ENCODE measurements at places on chromosomes 11 and 22.

- no peak for DNase-seq
These were observed 25.1 kb downstream of the OPCML start for GRCh38 chr11:133507185-133507584.

DNA sequence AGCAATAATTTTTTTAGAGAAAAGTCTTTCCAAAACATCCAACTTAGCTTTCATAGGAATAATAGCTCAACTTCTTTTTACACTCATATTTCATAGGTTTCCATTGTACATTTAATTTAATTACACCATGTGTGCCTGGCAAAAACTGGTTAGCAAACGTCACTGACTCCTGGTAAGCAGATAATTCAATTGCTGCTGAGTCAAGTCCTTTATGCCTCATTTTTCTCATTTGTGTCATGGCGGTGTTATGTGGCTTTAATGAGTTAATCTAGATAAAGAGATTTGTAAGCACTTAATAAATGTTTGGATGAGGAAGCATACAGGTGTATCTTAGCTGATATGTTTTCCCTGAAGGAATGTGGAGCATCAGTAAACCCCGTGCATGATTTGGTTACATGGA, 41.2 kb upstream of the PAK1 start:
- DNase-seq, result no peak

DNA sequence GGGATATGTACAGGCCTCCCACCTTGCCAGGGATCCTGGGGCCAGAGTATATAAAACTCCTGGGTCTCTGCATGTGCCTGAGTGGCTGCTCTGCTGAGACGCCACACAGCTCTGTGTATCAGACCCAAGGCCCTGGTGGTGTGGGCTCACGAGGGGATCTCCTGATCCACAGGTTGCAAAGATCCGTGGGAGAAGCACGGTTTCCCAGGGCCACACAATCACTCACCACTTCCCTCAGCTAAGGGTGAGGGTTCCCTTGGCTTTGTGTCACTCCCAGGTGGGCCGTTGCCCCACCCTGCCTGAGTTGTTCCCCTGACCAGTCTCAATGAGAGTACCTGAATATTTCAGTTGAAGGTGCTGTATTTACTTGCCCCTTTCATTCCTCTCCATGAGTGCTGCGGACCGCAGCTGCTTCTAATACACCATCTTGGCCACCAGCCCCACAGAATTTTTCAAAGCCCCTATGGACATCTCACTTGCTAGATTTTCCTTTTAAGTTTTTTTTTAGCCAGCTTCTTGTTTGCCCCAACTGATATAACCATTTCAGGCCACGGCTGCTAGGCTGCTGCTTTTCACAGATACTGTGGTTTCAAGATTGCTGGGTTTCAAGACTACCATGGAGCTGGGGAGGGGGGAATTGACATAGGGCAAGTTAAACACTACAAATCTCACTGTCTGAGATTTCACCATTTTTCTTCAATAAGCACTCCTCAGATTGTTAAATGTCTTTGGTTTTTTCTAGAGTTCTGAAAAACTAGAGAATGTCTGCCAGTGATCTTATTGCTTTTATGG, 13.7 kb upstream of the DEPDC7 start:
- no peak for DNase-seq

GRCh38 chr11:73366265-73366610, 10.0 kb upstream of the RELT start:
- DNase-seq, result no peak

GRCh38 chr11:9030601-9031000, 26.8 kb upstream of the NRIP3 start:
- no peak for DNase-seq

- no peak for DNase-seq
These were observed 54.1 kb upstream of the B3GAT1 start for GRCh38 chr11:134466156-134466555.

DNA sequence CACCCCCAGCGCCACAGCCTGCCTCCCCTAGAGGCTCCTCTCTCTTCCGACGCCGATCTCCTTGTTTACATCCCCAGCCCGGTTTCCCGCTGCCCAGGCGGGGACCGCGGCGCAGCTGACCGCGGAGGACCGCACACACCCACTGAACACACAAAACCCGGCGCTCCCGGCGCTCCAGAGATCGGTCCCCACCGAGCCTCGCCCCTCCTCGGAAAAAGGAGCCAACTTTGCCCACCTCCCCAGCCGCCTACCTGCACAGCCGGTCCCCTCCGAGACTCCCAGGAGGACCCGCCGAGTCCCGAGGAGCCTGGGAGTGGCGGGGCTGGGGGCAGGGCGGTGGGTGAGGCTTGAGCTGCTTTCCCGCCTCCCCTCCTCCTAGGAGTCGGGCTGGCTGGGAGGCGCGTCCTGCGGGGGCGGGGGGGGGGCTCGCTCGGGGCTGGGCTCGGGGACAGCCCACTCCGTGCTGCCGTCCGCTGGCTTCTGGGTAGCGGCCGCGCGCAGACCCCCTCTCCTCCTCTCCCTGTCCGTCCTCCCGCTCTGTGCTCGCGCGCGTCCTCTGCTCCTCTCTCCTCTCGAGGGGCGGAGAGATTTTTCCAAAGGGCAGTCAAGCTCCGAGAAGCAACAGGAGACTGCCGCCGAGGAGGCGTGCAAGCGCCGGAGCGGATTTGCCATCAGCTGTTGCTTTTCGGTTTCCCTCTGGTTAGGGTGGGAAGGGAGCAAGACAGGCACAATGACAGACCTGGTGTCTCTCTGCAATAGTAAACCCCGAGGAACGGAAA, at the start of gene FXYD6:
TSS of gene FXYD6 (minus strand) at position 318 of the 779 bp plus-strand sequence. CDS start 33,882 bp downstream, outside the sequence.
- DNase-seq, result no peak

DNA sequence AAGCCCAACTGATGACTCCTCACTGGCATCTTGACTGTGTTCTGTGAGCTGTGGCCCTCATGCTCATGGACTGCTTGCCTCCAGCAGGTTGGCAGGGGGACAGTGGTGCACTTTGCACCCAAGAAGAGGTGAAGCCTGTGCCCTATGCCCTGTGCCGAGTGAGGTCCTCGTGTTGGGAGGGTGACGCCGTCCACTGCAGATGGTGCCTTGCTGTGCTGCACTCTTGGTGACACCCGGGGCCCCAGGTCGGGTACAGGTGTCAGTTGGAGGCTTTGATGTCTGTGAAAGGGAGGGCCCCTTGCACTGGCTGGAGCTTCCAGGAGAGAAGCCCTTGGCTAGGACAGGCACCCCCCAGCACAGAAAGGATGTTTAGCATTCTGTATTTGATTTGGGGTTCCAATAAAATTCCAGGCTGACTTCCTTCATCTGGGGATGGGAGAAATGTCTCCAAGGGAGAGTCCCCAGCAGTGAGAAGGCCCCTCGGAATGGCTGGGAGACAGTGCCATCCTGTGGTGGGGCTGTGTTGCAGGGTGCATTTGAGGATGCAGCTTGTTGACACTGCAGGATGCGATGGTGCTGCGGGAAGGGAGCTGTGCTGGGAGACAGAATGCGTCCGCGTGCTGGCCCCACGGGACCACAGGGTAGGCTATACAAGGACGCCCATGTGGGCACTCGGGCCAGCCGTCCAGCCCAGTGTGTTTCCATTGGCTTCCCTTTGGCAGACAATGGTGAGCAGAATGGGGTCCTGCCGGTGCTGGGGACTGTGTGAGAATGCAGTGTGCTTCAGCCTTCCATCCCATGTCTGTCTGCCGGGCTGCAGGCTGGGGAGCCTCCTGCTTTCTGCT, 2.5 kb upstream of the ZDHHC8 start:
- DNase-seq, result peak; percentile 35

GRCh38 chr11:58564231-58564630, 11.4 kb downstream of the LPXN start:
- no peak for DNase-seq

GRCh38 chr11:67632175-67632981, 2.6 kb upstream of the NUDT8 start:
- DNase-seq, result no peak

DNA sequence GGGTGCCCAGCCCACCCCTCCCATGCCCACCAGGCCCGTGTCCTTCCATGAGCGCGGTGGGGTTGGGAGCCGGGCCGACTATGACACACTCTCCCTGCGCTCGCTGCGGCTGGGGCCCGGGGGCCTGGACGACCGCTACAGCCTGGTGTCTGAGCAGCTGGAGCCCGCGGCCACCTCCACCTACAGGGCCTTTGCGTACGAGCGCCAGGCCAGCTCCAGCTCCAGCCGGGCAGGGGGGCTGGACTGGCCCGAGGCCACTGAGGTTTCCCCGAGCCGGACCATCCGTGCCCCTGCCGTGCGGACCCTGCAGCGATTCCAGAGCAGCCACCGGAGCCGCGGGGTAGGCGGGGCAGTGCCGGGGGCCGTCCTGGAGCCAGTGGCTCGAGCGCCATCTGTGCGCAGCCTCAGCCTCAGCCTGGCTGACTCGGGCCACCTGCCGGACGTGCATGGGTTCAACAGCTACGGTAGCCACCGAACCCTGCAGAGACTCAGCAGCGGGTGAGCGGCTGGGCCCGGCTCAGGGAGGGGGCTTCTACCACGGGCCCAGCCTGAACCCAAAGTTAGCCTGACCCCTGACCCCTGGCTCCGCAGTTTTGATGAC, 3.0 kb downstream of the PKP3 start:
- DNase-seq, result peak; percentile 39

GRCh38 chr11:114182471-114183043, 113.6 kb upstream of the NNMT start:
- no peak for DNase-seq

DNA sequence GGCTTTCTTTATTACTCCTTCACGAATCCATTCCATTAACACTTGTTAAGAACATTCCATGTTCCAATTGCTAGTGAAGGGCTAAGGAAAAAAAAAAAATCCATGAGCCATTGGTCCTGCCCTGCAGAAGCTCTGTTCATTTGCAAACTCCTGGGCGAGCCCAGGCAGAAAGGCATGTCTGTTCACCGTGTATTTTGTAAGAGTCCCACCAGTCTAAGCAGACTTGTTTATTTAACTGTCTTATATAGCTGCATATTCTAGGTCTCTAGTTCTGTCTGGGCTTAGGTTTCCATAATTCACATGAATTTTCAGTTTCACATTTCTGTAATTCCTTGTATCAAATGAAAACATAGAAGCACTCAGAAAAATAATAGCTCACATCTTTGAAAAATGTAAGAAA, 97.4 kb upstream of the POU2AF2 start:
- DNase-seq, result no peak

DNA sequence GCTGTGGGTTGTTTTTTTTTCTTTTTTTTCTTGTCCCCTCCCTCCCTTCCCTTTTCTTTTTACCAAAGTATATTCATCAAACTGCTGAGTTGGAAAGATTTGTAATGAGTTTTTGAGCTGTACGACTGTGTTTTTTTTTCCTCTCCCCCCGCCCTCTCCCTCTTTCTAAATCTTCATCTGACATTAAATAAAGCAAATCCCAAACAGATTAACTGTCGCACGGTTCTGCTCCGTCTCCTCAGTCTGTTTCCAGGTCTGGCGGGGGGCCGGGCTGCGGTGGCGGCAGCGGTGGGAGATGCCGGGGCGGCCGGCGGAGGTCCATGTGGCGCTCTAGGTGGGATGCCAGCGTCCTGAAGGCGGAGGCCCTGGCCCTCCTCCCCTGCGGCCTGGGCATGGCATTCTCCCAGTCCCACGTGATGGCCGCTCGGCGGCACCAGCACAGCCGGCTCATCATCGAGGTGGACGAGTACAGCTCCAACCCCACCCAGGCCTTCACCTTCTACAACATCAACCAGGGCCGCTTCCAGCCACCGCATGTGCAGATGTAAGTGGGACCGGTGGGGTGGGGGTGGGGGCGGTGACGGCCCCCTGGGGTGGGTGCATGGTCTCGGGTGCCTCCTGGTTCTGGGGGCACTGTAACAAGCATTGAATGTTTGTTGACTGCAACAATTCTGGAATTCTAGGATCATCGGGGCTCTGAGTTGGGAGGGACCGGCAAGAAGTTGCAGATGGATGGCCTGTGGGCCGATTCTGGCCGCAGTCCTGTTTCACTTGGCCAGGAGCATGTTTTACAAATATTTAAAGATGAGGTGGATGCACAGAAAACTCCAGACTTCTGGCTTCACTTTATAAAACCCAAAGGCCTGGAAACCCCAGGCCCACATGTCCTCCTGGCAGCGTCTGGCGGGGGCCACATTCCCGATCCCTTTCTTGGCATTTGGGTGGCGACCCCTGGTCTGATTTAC, 13.1 kb downstream of the MPPED1 start:
- no peak for DNase-seq

DNA sequence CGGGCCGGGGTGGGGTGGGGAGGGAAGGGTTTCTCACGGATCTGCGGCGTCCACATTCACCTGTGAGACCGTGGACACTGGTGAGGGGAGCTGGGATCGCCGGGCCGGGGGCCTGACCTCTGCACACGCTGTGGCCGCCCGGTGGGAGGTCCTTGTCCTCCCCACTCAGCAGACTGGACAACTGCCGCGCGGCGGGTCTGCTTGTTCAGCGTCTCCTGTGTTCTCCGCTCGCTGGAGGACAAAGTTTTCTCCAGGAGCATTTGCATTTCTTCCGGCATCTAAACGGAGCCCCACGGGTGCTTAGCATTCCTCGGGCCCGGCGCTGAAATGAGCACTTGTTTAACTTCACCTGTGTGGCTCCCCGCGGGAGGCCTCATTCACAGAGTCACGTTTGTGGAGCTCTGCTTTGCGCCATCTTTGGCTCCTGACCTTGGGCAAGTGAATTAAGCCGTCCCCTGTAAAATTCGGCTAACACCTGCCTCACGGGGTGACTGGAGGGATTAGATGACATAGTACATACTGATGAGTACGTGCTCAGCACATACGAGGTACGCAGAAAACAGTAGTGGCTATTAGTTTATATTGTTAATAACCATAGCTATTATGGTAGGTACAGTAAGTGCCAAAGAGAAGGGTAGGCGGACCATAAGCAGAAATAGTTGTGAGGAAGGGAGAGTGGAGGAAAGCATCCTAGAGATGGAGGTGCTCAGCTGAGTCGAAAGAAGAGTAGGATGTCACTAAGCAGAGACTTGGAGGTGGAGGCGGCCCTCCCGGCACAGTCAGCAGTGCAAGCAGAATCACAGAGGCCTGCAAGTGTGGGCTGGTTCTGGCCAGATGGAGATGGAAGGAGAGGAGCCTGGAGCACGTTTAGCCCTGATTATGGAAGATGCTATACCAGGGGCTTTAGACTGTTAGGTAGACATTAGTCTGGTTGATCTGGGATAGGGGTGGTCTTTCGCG, 885 bp downstream of the TRMU start:
- DNase-seq, result no peak

- no peak for DNase-seq
These were observed 49.9 kb upstream of the LMO1 start for GRCh38 chr11:8313504-8314090.

- DNase-seq, result no peak
These were observed 11.9 kb downstream of the PLAAT2 start for GRCh38 chr11:63551091-63551888.

DNA sequence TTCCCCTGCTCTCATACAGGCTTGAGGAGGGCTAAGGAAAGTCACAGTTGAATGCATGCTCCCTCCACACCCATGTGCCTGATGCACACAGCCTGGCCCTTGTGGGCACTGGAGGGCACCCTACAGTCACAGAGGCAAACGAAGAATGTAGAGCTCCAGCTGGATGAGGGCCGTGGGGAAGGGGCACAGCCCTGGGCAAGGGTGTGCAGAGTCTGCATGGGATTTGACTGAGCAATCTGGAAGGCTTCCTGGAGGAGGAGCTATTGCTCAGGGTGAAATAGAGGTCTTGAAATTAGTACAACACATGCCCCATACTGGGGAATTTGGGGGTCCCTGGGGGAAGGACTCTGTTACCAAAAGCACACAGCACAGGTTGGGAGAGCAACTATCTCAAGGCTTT, 64.0 kb downstream of the KCNQ1 start:
- DNase-seq, result no peak
